Activated CD4-positive, alpha-beta T cell treated with anti-CD3 and anti-CD28 coated beads, Interleukin-2, amount 50 U/mL, for 48 hours (primary cell): ENCODE measurements at places on chromosomes 1 and 21.

GRCh38 chr1:230066031-230066430 lies 1.0 kb upstream of the GALNT2 start:
- DNase-seq, result no peak

DNA sequence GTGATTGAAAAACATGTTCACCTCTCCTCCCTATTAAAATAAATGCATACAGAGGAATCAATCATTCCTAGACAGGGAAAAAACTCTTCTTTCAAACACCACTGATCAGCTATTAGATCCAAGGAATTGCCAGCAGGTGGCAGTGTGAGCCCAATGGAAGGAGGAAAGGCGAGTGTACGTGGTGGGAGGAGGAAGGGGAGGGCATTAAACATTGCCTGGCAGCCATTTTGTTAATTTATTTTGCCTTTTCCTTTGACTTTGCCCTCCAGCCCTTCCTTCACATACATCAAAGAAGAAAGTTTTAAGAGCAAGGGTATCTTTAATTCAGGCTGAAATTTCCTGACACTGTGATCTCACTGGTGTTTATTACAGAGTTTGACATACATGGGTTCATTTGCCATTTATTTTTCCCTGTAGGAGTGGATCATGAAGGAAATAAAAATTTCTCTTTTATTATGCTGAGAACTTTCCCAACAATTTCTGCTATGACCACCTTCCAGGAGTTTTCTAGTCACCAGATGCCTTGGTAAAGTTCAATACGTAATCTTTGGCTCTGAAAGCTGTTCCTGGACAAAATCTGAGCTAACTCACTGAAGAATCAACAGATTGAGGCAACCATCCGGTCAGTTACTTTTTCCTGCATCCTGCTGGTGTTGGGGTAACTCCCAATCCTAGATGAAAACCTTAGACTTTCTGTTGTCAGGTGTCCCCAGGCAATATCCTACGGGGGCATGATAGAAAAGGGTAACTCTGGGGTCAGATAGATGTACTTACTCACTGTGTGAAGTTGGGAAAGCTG lies 1.9 kb upstream of the GNAI3 start:
- peak; percentile 93 for DNase-seq

DNA sequence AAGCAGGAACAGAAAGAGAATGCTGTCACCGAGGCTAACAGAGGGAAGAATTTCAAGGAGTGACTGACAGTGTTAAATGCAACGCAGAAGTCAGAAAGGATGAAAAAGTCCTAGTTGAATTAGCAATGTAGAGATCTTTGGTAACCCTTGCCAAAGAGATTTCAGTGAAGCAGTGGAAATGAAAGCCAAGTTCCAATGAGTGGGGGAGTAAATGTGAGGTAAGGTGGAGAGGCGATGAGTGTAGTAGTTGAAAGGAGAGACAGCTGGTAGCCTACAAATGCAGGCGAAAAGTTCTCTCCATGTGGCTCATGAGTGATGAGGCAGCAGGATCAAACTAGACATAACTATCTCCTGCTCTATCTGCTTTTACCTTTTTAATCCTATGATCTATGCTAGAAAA lies 74.6 kb upstream of the IPO9 start:
- DNase-seq, result no peak

- DNase-seq, result no peak
Measured at GRCh38 chr1:213269829-213270228, 218.8 kb downstream of the RPS6KC1 start.

GRCh38 chr21:41664881-41665765 lies 101.7 kb downstream of the RIPK4 start:
- DNase-seq, result no peak

- no peak for DNase-seq
Measured at GRCh38 chr21:37294679-37295078, 27.5 kb upstream of the VPS26C start.

DNA sequence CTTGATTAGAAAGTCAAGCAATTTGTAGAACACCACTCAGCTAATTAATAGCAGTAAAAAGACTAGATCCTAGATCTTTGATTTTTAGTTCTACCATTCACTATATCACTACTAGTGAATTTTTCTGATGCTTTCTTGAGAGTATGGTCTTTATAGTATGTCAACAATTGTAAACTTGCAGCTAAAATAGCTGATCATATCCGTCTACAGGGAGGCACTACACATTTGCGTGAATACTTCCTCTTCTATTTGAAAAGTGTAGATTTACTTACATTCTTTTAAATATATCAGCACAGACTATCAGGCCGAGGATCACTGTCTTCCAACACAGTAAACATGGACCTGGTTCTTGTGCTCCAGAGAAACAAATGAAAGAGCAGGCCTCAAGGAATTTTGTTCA lies 18.6 kb upstream of the PTPRC start:
- DNase-seq, result no peak

- peak; percentile 26 for DNase-seq
Measured at GRCh38 chr1:65068202-65069010, 79.6 kb upstream of the AK4 start.
